ENCODE measurements at places on chromosomes 16 and 17.
A peak's percentile ranks its signal among the peaks of the same experiment; 100 is the strongest.

GRCh38 chr17:29045026-29045425 lies 2.1 kb downstream of the PIPOX start:
- DNase-seq, result no peak

DNA sequence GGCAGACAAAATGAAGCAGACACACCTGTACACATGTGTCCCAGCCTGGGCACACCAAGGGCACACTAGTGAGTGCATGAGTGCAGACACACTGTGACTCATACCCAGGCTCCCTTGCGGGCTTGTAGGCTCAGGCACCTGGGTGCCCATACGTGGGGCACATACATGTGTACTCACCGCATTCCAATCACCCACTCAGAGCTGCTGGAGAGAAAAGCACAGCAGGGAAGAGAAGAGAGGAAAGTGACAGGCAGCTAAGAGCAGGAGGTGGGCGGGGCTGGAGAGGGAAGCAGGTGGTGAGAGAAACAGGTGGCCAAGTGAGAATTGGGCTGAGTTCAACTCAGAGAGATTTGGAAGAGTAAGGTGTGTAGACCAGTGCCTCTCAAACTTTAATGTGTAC lies 54.0 kb downstream of the TMEM132E start:
- no peak for DNase-seq

DNA sequence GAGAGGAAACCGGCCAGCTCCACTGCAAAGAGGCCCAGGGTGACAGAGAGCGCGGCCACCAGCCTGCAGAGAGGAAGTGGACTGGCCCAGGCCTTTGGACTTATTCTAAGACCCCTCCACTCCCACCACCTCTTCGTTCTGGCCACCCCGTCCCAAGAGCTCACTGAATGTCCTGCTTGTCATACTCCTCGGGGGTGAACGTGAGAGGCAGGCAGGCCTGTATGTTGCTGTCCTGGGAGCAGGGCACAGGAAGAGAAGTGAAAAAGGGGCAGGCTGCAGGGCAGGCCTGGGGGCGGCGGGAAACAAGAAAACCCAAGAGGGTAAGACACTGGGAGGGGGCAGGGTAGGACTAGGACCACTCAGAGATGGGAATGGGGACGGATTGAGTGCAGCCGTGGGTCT lies 384 bp downstream of the TMEM107 start:
- no peak for DNase-seq

GRCh38 chr17:11953924-11954323 lies 43.4 kb downstream of the ZNF18 start:
- no peak for DNase-seq

DNA sequence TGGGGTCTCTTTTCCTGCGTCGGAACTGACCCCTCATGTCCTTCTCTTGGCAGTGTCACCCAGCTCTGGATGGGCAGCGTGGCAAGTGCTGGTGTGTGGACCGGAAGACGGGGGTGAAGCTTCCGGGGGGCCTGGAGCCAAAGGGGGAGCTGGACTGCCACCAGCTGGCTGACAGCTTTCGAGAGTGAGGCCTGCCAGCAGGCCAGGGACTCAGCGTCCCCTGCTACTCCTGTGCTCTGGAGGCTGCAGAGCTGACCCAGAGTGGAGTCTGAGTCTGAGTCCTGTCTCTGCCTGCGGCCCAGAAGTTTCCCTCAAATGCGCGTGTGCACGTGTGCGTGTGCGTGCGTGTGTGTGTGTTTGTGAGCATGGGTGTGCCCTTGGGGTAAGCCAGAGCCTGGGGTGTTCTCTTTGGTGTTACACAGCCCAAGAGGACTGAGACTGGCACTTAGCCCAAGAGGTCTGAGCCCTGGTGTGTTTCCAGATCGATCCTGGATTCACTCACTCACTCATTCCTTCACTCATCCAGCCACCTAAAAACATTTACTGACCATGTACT lies 13.2 kb downstream of the IGFBP4 start:
- no peak for DNase-seq

- no peak for DNase-seq
Measured at GRCh38 chr16:84717484-84717883, 17.7 kb downstream of the USP10 start.

DNA sequence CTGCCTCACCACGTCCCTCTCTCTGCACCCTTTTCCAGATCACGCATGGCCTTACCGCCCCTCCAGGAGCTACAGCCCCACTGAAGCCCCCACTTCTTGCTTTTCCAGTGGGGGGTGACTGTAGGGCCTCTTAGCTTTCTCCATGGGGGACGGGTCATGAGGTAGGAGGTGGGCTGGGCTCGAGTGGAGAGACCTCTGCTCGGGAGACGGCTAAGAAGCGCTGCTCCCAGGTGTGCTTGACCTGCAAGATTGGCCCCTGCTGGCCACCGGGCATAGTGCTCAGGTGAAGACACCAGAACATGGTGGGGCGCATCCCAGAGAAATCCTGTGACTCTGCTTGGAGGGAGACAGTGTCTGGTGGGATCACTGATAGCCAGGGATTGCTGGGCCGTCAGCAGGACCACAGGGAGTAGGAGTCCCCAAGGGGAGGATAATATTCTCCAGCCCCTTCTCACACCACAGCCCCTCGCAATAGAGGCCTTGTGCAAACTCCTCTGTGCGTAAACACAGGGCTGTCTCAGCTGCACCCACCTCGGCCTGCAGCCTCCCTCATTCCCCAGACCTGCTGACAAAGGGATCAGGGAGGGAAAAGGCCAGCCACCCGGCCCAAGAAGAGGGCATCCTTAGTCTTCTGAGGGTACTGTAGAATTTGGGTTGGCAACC lies 8.9 kb upstream of the GALK1 start:
- DNase-seq, result no peak

DNA sequence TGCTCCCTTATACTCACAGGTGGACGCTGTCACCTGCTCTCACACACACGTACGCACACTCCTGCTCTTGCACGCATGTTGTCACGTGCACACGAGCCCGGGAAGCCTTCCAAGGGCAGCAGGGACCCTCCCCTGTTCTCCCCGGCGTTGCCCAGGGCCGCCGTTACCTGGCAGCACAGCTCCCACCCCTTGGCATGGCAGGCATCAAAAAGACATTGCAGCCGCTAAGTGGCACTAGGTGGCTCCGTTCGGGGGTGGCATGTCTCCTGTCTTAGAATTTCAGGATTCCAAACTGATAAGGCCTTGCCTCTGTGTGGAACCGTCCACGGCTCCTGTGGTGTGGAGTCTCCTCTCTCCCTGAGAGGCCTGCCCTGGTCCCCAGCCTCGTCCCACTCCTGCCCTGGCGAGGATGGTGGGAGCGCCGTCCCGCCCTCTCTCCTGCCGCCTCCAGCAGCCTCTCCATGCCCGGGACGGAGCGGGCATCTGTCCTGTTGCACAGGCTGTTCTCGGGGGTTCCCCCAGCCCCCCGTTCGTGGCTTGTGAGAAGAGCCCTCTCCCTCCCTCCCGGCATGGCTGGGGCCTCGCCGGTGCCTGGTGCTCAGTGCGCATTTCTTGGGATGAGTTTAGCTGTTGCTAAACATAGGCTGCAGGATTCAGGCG lies 126.7 kb upstream of the GSE1 start:
- no peak for DNase-seq

DNA sequence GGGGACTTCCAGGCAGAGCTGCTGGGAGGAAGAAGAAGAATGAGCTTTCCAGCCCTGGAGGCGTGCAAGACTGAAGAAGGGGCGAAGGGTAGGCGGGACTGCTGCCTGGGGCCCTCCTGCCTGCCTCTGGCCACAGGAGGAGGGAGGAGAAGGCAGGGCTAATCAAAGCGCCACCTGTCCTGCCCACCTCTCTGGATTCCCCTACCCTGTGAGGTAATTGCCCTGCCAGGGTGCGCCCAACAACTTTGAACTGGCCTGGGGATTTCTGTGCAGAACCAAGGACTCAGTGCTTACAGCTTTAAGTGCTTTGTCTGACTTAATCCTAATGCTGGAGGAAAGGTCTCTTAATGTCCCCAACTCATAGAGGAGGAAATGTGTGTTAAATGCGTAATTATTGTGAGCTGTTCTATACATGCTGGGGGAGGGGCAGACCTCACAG lies at the start of gene NOXO1:
Gene NOXO1 (minus strand): TSS at position 72 of the 439 bp plus-strand sequence. CDS start 290 bp downstream, outside the sequence.
- no peak for DNase-seq

DNA sequence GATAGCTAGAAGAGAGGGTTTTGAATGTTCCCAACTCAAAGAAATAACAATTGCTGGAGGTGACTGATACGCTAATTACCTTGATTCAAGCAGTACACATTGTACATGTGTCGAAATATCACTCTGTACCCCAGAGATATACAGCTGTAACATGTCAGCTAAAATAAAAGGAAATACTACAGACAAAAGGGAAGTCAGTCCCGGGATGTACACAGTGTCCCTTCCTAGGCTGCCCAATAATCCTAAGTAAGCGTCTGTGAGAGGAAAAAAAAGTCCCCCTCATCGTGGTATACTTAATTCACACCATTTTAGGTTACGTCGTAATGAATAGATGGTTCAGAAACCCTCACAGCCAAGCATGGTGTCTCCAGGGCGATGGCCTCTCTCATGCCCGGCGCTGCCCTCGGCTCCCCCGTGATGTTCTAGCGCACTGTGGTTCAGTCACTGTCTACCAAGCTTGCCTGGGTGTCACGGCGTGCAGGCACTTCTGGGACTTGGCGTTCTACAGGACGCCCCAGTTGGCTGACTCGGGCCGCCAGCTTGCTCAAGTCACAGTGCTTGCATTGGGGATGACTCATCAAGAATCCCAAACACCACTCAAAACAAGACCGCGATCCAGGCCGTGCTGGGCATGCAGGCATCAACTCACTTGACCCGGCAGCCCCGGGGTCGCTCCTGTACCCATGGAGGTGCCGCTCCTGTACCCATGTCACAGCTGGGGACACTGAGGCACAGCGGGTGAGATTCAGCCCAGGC lies 27.6 kb downstream of the CCDC40 start:
- DNase-seq, result peak; percentile 75

- no peak for DNase-seq
Measured at GRCh38 chr17:82490512-82491195, 28.9 kb upstream of the FOXK2 start.

DNA sequence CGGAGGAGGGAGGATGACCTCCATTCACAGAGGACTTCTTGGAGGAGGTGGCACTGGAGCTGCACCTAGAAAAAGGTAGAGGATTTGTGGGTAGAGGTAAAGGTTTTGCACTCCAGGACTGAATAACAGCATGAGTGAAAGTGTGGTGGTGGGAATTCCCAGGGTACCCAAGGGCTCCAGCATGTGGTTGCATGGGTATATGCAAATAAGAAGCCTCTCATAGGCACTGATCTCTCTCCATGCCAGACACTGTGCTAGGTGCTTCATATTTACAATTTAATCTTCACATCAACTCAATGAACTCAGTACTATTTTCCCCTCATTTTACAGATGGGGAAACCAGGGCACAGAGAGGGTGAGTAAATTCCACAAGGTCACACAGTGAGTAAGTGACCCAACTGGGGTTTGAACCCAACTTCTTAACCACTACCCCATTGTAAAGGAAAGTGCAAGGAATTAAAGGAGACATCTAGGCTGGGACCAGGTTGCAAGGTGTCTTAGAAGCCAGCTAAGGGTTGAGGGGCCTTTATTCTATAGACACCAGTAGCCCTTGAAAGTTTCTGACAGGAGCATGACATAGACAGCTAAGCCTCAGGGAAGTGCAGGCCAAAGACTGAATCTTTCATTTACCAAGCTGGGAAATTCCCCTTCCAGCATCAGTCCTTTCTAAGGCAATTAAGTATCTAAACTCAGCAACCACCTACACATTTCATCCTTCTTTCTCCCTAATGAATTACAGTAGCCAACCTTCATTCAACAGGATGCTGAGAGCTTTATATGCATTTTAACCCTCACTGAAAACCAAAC lies 21.3 kb downstream of the SCNN1B start:
- DNase-seq, result no peak

DNA sequence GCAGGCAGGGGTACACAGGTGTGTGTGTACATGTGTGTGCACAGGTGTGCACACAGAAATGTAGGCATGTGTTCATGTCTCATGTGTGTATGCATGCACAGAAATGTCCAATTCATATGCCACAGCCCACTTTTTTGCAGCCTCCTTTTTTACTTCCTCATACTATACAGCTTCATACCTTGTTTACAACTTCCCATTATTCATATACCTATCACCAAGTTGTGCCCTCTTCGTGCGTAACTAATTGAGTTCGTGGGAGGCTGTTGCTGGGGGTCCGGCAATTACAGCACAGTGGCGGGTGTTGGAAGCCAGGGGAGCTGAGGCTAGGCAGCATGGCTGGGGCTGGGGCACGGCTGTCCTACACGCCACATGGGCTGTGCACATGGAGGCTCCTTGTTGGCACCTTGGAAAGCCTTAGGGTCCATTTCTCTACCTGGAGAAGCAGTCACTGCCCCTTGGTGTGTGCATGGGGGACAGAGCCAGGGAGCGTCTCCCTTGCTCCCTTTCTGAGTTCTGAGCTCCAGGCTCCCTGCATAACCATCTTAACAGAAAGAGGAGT lies 266.7 kb downstream of the ENGASE start:
- no peak for DNase-seq

DNA sequence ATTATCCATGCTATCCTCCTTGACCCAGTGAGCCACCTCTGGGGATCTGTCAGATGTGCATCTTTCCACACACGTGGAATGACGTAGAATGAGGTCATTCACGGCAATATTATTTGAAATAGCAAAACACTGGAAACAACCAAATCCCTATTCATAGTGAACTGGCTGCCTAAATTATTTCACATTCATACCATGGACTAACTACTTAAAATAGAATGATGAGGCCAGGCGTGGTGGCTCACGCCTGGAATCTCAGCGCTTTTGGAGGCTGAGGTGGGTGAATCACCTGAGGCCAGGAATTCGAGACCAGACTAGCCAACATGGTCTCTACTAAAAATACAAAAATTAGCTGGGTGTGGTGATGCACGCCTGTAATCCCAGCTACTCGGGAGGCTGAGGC lies 75.5 kb downstream of the RAP1GAP2 start:
- DNase-seq, result no peak

- DNase-seq, result no peak
Measured at GRCh38 chr17:31917065-31917529, 15.6 kb upstream of the UTP6 start.

GRCh38 chr16:11060842-11061241 lies 116.5 kb downstream of the CLEC16A start:
- DNase-seq, result no peak

DNA sequence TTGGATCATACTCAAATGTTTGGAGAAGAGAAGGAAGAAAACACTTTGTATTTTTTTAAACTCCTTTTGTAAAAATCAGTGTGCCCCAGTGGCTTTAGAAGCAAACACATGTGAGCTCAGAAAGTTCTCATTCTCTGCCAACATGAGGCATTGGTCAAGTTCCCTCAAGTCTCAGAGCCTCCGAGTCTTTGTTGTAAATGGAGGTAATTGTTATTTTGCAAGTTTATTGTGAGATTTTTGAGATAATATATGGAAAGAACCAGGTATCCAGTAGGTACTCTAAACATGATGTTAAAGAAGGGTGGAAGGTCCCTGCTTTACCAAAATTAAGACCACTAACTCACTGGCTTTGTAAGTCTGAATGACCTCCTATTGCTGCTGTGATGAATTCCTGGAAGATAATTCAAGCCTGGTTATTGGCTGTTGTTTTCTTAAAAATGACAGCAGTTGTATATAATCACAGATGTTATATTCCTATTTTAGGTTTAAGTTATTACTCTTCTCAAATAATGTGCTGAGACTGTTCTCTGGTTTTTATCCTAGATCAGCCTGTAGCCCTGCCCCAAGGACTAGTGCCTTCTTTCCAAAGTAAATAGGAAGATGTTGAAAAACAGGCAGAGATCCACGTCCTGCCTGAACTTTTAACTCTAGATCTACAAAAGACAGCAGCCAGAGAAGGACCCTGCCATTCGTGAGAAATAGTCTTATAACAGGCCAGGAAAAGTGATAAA lies 2.4 kb downstream of the HLF start:
- no peak for DNase-seq

Data from dorsolateral prefrontal cortex (tissue), 122 donors.